Kidney epithelial cell (primary cell): ENCODE measurements at places on chromosomes 4 and X. TPM values are rescaled to one million over a fixed set of nuclear protein-coding genes. Genes with fewer than 3 reads are reported as not detected.

DNA sequence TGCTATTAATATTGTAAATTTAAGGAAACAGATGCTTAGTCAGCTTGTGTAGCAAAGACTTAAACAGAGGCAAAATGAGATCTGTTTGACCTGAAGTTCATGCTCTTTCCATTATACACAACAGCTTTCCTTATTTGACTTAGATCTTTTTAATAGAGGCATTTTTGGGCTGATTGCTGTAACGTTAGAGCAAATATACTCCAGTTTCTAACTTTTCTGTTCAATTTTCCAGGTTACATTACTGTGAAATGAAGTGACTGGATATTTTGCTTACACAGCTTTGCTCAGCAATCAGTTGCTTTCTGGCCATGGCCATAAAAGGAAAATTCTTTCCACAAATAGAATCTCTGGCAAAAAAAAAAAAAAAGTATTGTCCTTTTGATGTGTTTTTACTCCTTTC is 146.2 kb downstream of the PCDH7 start:
- no peak for DNase-seq

- DNase-seq: no peak
Observed at GRCh38 chrX:140949233-140949632, 53.2 kb upstream of the SPANXB1 start.

- DNase-seq: no peak
Observed at GRCh38 chr4:135485371-135485770, 1283.8 kb upstream of the PABPC4L start.

The GRPR gene
- not detected in 2 replicates for total RNA-seq

The JAKMIP1 gene
- total RNA-seq: not detected in 2 replicates

The RAB40A gene
- 0.13 TPM in 1 of 2 replicates, not detected in the other for total RNA-seq
